Transverse colon (tissue), 4 donors: ENCODE measurements at places on chromosomes 11 and 22. TPM values are rescaled to one million over a fixed set of nuclear protein-coding genes. Genes with fewer than 3 reads are reported as not detected.

DNA sequence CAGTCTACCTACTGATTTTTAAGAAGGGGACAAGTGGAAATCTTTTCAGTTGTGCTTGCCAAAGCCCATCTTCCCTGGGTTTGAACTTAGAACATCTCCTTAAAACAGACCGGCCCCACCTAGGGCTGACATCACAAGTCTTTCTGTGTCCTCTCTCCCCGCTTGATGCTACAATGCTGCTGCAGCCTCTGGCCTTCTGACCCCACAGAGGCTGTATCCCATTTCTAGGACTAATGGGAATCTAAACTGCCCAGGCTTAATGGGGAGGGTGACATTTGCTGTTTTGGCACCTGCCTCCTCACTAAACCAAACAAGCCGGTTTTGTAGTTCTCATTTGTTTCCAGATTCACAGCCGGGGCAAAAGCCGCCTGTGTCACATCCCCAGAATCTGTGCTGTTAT, 121.3 kb upstream of the CADM1 start:
- no peak for DNase-seq

DNA sequence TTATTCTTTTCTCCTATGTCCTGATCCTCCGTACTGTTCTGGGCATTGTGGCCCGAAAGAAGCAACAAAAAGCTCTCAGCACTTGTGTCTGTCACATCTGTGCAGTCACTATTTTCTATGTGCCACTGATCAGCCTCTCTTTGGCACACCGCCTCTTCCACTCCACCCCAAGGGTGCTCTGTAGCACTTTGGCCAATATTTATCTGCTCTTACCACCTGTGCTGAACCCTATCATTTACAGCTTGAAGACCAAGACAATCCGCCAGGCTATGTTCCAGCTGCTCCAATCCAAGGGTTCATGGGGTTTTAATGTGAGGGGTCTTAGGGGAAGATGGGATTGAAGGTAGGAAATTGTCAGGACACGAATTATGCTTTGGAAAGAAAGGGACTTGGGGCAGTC, 843 bp downstream of the OR51T1 start:
- no peak for DNase-seq

DNA sequence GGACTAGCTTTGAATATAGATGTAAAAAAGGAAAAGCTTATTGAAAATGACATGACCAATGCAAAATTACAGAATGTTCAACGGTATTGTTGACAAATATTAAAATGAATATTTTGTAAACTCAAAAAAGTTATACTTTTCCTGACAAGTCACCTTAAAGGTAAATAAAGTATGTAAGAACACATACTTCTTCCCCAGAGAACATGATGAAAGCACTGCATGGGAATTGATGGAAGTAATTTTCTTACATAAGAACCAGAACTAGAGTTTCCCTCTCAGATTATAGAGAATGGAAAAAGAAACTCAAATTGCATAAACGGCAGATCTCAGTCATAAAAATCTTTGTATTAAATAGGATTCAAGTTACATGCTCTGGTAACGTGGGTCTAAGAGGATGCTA, at the start of gene OR4P4:
Gene OR4P4 (plus strand): TSS at position 301 of the 400 bp plus-strand sequence.
- DNase-seq = no peak

The RAB36 gene
- total RNA-seq = 0.37 TPM

DNA sequence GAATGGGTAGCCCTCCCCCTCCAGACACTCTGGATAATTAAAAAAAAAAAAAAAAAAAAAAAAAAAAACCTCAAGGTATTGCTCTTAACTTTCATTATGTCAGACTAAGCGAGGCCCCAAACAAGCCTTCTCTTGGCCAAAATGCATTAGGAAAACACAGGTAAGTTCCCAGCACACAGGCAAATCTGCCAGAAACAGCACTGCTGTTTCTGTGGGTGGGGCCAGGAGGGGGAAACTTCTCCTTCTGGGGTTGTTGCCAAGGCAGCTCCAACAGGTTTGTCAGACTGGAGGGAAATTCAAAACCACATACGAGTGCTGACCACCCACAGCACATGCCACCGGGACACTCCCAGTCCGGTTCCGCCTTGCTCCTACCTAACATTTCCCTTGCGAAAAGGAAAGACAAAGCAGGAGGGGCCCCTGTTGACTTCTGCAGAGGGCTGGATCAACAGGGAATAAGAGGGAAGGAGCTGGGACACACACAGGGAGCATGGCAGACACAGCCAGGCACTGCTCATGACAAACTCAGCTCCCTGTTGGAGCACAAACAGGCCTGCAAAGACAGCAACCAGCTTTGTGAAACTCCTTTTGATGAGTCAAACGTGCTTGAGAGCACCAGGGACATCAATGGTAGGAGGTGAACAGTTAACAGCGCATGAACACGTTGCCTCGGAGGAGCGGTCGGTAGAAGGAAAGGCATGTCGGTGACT, 55.0 kb downstream of the MYH9 start:
- peak; percentile 55 for DNase-seq

GRCh38 chr11:67704524-67704923, 30.1 kb upstream of the ALDH3B2 start:
- DNase-seq = no peak

GRCh38 chr11:62687508-62688396, 1.6 kb downstream of the LRRN4CL start:
- no peak for DNase-seq

GRCh38 chr11:71171576-71171975, 80.8 kb downstream of the SHANK2 start:
- DNase-seq = no peak

GRCh38 chr11:110689306-110689705, 22.9 kb downstream of the ARHGAP20 start:
- no peak for DNase-seq

DNA sequence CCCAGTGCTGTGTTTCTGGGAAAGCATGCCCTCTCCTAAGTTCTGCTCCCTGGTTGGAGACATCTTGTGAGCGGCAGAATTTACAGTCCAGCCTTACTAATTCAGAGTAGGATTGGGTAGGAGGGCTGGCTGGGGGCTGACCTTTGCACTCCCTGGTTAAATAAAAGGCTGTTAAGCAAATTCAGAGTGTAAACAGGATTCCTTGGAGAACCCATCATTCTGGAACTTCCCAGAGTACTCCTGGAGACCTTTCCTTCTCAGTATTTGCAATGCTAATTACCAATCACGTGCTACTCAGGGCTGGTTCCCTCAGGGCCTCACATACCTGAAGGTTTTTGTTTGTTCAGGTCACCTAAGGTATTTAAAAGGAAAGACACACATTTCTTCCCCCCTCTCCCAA, 340.2 kb downstream of the TBC1D22A start:
- DNase-seq = no peak

GRCh38 chr11:111520560-111520959, 6.0 kb downstream of the HOATZ start:
- no peak for DNase-seq

The KRTAP5-8 gene
- 3.2 TPM for total RNA-seq

- DNase-seq = no peak
Measured at GRCh38 chr11:119729581-119729927, 554 bp upstream of the NECTIN1 start.

DNA sequence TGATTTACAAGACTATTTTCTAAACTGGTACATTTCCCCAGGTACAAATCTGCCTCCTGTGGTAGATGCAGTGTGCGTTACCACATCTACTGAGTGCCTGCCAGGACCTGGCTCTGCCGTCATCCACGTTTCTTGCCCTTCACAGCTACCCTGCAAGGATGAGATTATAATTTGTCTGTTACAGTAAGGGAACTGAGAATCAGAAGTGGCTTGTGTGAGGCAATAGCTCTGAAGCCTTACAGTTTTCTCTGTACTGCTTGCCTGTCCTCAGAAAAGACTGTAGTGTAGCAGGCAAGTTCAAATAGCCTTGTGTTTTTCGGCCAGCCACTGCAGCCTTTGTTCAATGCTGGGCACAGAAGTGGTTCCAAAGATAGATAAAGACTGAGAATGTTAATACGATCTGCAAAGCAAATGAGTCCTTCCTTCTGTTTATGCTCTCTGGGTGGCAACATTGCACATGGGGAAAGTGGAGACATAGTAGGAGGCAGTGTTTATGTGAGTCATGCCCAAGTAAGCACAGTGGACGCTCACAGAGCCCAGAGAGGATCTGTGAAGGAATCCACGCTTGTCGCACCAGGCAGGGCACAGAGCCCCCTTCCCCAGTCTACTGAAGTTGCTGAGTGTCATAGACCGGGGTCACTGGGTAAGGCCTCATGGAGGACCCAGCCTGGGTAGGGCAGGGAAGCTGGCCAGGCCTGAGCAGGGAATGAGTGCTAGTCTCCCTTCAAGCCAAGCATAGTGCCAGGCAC, 49.1 kb downstream of the MICAL2 start:
- no peak for DNase-seq

- DNase-seq = no peak
Measured at GRCh38 chr22:46286006-46286405, 10.7 kb upstream of the GTSE1 start.

DNA sequence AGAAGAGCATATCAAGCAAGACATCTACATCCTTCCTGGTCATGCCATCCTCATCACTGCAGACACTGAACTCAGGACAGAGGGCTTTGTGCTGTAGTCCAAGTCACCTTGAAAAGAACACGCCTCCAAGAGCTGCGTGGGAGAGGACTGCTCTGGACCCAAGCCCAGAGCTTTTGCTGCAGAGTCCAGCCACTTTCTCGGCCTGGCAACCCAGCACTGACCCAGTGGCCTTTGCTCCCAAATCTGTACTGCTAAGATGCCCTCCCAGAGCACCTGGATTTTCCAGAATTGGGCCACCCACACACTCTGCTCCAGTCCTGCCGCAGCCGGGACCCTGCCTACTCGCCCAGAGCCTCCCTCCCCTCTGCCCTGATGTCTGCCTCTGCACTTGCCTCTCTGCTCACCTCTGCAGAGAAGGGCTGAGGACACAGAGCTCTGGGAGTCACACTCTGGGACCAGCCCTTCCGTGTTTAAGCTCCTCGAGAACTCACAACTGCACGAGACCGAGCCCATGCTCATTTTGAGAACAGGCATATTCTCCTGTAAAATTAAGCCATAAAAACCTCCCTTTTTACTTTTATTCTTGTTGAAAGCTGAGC, 83.8 kb upstream of the CSNK2A3 start:
- DNase-seq = no peak

The HEPHL1 gene
- total RNA-seq = not detected

DNA sequence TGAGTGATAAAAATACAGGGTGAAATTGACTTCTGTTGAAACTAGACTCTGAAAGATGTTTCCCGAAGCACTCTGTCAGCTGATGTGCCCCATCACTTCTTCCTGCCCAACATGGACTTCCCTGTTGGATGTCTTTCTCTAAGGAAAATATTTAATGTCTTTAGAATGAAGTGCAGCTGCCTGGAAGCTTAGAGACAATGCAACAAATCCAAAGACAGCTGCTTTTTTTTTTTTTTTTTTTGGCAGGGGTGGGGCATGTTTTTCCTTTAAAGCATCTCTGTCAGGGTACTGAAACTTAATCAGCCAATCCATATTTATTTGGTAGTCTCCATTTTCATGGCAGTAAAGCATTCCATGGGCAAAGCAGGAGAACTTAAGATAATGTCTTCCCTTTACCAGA, 5.9 kb downstream of the JAM3 start:
- DNase-seq = no peak
